ENCODE measurements at places on chromosomes 3 and 15.
A peak's percentile ranks its signal among the peaks of the same experiment; 100 is the strongest.

GRCh38 chr3:46890132-46890531 lies 12.6 kb downstream of the PTH1R start:
- no peak for DNase-seq

- peak; percentile 56 for DNase-seq
These were observed 43.7 kb downstream of the PCSK6 start for GRCh38 chr15:101445562-101446517.

DNA sequence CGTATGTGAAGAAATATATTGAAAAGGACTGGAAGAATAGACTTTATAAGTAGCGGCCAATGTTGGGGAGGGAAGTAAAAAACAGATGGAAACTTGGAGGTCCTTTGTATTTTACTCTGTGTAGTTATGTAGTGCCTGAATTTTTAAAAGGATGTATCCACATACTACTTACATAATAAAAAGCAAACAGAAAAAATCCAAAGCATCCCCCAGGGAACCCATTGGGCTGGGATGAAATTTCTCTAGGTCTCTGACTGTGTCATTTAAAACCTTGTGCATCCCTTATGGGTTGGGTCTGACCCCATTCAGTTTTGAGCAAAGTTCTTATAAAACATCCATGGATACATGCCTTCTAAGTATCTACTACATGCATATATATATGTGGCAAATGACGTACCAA lies 141.1 kb downstream of the NR1D2 start:
- peak; percentile 38 for DNase-seq

- DNase-seq: peak; percentile 62
These were observed 1.9 kb upstream of the ARL6IP5 start for GRCh38 chr3:69082805-69083204.

DNA sequence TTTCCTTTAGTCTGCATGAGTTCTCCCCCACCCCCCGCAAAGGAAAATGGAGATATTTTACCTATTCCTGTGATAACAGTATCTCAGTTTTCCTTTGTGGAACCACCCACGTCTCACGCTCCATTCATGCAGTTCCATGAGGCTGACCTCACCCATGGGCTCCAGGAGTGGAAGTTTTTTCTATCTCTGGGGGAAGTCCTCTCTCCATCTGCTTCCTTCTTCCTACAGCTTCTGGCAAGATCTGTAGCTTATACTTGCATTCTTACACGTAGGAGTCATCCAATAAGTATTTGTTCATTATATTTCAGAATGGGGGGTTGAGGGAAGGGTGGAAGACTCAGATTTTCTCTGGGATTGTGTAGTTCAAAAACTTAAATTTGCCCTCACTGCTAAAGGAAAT lies 5.8 kb upstream of the GLCE start:
- DNase-seq: peak; percentile 18

DNA sequence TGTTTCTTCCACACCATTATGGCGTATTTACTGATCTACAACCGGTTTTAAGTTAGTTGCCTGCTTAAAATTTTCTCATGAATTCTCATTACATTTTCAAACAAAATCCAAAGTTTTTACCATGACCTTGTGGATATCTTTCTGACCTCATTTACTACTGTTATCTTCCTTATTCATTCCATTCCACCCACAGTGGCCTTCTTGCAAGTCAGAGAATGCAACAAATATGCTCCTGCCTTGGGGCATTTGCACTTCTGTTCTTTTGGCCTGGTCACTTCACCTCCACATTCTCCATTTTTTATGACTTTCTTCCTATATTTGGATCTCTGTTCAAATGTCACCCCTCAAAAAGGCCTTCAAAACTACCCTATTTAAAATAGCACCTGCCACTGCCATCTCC lies 8.8 kb upstream of the SLC15A2 start:
- DNase-seq: no peak

- no peak for DNase-seq
These were observed 3.6 kb upstream of the NCK1 start for GRCh38 chr3:136858381-136858780.

DNA sequence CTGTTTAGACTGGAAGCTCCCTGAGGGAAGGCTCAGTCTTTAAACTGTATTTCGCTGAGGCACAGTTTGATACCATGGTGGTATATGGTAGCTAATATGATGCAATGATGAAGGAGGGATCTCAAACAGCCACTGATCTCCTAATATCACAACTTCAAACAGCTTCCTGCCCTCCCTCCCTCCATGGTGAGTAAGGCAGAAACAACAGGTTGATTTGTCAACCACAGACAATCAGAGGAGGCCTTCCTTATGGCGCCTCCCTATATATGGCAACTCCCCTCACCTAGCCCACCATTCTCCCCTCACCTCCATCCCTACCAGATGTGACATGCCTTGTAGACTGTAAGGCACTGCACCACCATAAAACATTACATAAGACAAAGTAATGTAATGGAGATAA lies 316.5 kb upstream of the ICE2 start:
- no peak for DNase-seq

DNA sequence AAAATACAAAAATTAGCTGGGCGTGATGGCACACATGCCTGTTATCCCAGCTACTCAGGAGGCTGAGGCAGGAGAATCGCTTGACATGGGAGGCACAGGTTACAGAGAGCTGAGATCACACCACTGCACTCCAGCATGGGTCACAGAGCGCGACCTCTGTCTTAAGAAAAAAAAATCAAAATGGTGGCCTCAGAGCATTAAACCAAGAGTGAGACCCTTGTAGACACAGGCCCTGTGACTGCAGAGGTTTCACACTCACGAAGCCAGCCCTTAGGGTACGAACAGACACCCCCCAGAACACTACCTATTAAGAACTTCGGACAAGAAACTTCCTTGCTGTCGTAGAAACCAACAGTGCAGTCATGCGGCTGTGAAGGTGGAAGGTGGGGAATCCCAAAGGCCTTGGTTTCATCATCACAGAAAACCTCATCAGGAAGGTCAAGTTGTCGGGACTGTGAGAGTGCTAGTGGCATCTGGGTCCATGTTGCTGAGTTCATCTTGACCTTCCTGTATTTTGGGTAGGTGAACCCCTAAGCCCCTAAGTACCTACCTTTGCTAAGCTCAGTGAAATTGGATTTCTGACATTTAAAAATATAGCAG lies 4.8 kb upstream of the PDE8A start:
- no peak for DNase-seq

DNA sequence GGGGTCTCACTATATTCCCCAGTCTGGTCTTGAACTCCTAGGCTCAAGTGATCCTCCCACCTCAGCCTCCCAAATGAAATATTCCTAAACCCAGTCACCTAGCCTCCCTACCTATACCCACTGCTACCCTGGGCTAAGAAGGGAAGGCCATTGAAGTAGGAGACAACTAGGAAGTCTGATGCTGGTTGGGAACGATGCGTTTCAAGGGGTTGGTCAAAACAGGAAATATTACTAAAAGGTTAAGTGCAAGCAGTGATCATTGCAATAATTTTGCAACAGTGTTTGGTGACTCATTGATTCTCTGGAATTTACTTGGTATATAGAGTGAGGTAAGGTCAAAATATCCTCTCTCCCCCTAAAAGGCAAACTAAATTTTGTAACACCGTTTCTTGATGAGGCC lies 4.6 kb upstream of the UQCRC1 start:
- DNase-seq: no peak

DNA sequence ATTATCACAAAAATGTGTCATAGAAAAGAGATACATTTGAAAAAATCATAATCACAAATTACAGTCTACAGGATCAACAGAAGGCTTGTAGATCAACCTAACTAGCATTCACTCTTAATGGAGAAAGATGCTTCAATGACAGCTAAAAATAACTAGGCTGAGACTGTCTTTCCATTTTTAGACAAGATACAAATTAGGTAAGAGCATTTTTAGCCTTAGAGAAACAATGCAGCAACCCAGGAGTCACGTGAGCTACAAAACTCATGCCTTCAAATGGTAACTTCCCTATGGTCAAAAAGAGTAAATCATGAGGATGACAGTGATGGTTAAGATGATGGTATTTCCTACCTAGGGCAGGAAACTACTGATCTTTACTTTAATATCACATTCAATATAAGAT lies 415.4 kb downstream of the MAGI1 start:
- DNase-seq: no peak

GRCh38 chr15:92044203-92044909 lies 190.8 kb downstream of the SLCO3A1 start:
- no peak for DNase-seq

DNA sequence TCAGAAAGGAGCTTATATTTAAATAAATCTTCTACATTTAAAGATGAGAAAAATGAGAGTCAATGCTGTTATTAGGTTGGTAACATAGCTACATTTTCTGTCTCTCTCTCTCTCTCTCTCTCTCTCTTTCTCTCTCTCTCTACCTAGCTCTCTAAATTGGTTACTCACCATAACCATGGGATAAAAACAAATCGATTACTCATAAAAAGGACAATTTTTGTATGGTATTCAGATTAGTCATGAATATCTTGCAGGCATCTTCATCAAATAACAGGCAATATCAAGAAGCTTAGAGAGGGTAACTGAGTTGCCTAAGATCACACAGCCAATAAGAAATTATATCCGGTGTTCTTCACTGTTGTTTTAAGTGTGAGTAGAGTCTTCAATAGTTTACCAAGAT lies 81.8 kb upstream of the ALCAM start:
- no peak for DNase-seq

DNA sequence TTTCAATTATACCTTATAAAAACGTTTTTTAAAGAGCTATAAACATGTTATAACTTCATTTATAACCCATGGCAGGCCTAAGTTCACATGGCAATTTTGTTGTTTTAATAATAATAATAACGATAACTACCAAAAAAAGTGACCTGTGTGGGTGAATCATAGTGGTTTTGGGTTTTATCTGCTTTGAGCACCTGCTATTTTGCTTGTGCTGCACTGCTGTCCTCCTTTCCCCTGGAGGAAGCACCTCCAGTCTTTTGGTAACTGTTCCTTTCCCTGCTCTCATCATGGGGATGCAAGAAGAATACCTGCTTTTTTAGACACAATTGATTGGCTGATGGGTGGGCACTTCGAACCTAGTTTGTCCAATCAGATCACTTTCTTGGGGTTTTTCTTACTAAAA lies 388.0 kb upstream of the TBL1XR1 start:
- DNase-seq: no peak

- no peak for DNase-seq
These were observed 2.6 kb upstream of the MDFIC2 start for GRCh38 chr3:70315021-70315420.

DNA sequence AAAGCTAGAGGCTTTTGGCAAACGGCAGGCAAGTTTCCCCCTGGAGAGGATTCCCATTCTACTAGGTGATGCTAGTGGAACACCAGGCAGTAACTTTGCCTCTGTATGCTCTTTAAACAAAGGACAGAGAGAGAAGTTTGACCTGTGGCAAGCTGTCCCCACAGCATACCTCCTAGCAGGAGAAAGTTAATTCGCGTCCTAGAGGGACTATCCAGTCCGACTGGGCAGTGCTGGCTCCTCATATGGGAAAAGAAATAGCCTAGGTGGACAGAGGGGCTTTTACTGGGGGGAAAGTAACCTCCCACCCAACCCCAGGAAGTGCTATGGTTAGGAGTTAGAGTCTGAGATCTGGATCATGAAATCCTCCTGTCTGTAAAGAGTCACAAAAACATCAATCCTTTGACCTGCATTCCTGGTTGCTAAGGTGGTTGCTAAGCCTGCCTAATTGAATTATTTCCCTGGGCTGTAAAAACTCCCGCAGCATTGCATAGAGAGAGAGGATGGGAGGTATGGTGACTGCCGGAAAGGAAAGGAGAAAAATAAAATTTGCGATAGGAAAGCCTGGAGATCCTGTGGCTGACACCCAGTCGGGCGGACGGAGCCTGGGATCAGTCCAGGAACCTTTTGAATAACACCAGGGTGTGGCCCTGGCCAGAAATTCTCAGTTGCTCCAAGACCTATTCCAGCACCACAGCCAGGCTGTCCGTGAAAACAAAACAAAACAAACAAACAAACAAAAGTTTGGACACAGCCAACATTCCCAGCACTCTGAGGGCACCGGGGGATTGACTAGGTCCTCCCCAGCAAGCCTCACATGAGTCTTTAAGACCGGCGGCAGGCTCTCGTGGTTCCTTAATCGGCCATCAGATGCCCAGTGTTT lies 67.7 kb upstream of the ATP11B start:
- DNase-seq: no peak

GRCh38 chr15:96232335-96232734 lies 98.2 kb upstream of the NR2F2 start:
- no peak for DNase-seq

DNA sequence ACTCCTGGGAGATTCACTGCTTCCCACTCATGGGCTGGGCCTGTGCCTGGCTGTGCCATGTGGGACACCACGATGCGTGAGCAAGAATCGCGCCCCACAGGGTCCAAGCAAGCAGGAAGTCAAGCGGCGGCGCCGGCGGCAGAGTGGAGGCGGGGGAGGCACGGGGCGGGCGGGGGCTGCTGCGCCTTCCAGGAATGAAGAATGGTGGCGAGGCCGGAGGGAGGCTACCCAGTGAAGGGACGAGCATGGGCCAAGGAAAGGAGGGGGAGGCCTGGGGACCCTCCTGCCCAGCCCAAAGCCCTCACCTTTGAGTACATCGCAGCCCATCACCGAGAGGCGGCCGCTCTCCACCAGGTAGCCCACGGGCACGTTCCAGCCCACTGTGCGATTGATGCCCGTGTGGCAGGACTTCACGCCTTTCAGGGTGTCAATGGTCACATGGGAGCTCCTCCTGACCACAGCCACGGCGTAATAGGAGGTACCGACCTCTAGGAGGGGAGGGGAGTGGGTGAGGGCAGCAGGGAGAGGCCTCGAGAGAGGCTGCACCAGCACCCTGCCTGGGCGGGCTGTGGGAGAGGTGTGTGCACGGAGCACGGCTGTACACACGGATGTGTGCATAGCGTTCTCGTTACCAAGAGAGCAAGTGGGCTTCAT lies 5.5 kb downstream of the MELTF start:
- peak; percentile 23 for DNase-seq
